ENCODE measurements at places on chromosomes 1 and 21. TPM values are rescaled to one million over a fixed set of nuclear protein-coding genes. Genes with fewer than 3 reads are reported as not detected.

- DNase-seq = no peak
Measured at GRCh38 chr1:56258371-56258770, 321.0 kb downstream of the PLPP3 start.

GRCh38 chr1:177171536-177172123, 872 bp downstream of the BRINP2 start:
- DNase-seq = no peak

- peak; percentile 83 for DNase-seq
Measured at GRCh38 chr1:109640285-109640865, 15.5 kb upstream of the GSTM4 start.

DNA sequence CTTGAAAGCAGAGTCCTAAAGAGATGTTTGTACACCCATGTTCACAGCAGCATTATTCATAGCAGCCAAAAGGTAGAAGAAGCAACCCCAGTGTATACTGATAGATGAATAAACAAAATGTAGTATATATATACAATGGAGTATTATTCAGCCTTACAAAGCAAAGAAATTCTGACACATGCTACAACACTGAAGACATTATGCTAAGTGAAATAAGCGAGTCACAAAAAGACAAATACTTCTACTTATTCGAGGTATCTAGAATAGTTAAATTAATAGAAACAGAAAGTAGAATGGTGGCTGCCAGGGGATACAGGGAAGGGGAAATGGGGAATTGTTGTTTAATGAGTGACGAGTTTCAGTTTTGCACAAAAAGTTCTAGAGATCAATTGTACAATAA, 23.5 kb downstream of the COP1 start:
- no peak for DNase-seq

- DNase-seq = no peak
Measured at GRCh38 chr1:54118704-54119103, 34.1 kb downstream of the CDCP2 start.

DNA sequence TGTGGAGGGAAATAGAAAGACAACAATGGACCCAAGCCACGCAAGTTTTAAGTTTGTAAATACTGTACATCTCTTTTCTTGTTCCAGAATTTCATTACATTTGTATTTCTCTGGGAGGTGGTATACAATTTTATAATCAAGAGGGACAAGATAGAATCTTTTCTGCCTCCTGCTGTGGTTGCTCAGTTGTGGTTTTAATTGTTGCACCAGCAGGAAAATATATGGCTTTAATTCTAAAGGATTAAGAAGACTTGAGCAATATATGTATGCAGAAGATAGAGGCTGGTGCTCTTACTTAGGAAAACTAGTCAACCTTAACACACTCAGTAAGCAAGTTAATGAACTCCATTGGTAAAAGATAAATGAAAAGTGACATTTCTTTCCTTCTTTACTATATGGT, 19.8 kb upstream of the ASB17 start:
- no peak for DNase-seq

DNA sequence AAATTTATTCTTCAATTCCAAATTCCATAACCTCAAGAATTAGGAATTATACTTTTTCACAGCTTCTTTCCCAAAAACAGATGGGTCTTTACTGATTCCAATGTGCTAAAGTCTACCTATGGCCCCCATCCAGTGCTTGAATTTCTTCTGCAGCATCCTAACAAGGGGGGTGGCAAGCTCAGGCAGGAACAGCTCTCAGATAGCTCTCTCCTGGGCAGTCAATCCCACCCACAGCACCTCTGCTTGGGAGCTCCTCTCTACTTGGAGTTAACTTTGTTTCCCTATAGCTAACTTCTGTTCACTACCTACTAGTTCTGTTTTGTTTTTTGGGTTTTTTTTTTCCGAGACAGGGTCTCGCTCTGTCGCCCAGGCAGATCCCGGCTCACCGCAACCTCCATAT, 12.1 kb downstream of the RBBP5 start:
- no peak for DNase-seq

DNA sequence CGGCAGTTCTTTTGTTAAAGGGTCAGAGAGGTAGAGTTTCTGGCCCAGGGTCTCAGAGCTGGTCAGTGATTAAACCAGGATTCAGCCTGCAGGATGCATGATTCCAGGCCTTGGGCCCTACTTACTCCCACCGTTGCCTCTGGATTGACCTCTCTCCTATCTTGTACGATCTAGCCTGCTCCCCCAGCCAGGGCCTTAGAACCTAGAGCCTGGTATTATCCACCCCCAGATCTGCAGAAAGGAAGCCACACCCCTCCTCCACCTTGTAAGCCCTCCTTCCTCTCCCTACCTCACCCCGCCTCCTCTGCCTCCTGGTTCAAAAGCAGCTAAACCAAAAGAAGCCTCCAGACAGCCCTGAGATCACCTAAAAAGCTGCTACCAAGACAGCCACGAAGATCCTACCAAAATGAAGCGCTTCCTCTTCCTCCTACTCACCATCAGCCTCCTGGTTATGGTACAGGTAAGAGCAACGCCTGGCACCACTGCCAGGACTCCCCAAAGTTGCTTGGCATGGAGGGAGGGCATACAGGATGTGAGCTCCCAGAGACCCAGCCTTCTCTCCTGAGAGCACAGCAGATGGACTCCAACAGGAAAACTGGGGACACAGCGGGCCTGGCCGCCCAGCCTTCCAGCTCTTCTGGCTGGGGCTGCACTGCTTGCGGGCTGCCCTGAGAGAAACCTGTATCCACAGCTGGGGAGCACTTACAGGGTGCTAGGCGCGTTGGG, at the start of gene CD52:
Gene CD52, plus strand, starts transcription at position 347 of the 726 bp plus-strand sequence. Its CDS starts 60 bp downstream, at position 407.
- no peak for DNase-seq

DNA sequence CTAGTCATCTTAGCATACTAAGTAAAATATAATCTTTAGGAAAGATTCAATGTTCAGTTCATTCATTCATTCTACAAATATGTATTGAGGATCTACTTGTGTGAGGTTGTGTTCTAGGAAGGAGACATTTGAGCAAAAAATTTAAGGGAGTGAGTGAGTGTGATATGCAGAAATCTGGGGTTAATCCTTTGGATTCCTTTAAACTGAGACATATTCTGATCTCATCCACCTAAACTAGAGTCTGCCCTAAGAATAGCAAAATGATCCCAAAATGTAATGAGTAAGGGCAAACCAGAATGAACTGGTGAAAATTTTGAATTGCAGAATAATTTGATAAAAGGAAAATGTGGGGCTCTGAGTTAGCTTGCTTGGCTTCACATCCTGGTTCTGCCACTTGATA, 8.6 kb downstream of the UBE2U start:
- no peak for DNase-seq

- DNase-seq = no peak
Measured at GRCh38 chr1:245279346-245279745, 124.6 kb downstream of the KIF26B start.

Gene GPR3
- 0.35 TPM for total RNA-seq

Gene FCER1G
- 12.1 TPM for total RNA-seq

Gene ADAM30
- not detected for total RNA-seq

Data from heart left ventricle (tissue), 16 donors.